ENCODE measurements at places on chromosomes 11 and 22. TPM values are rescaled to one million over a fixed set of nuclear protein-coding genes. Genes with fewer than 3 reads are reported as not detected.

DNA sequence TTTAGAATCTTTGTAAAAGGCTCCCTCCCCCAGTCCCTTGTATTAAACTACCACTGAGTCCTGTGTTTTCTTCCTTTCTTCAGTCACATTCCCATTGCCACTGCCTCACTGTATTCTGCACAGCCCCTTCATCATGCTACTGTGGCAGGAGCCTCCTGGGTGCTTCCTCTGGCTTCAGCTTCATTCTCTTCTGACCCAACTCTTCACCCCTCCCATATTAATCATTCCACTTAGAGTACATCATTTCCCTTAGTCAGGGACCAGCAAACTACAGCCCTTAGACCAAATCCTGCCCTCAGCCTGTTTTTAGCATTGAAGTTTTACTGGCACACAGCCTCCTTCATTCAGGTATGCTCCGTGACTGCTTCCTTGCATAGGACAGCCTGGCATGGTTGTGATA, 127.7 kb upstream of the MTNR1B start:
- no peak for DNase-seq

GRCh38 chr11:43936076-43936475, 6.4 kb upstream of the C11orf96 start:
- no peak for DNase-seq

DNA sequence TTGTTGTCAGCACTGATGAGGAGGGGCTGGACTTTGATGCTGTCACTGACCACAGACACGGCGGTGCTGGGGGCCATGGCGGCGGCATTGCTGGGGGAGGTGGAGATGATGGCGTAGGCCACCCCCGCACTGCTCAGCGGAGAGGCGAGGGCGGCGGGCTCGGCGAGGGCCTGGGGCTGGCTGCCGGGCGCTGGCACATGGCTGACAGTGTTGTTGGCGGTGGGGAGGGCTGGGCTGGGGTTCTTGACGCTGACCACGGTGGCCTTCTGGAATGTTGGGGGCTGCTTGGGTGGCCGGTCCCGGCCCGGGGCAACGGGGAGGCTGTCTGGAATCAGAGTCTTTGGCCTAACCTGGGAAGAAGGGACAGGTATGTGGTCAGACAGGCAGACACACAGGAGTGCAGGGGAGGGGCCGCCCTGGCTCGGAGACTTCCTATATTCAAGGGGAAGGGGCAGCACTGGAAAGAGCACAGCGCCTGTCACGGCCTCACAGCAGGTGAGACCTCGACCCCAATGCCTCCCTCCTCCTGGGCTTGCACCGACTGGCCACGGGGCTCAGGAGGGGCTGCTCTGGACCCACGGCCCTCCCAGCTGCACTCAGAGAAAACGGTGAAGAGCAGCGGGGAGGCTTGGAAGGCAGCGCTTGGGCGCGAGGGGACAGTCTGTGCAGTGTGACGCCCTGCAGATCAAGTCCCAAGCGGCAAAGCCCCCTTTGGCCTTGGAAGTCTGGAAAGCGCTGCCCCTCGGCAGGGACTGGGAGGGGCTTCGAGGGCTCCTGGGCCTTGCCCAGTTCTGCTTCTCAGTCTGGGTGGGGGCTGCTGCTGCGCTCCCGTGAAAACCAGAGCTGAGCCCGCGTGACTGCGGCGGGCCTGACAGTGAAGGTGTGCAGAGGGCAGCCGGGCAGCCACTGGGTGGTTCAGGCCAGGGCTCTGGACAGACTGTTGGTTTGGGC, 93.2 kb downstream of the PHF21B start:
- DNase-seq, result no peak

DNA sequence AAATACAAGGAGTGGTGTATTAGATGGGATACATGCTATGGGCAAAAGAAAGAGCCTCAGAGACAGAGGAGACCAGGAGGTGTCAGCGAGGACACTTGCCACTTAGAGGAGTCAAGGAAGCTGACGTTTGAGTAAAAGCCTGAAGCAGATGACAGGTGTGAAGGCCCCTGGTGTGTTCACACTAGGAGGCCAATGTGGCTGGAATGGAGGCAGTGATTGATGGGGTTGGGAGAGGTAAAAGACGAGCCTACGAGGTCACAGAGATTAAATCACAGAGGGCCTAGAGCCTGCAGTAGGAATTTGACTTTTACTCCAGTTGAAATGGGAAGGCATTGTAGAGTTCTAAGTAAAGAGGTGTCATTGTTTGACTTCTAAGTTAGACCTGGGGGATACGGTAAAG, 12.0 kb upstream of the GDPD5 start:
- DNase-seq, result no peak

DNA sequence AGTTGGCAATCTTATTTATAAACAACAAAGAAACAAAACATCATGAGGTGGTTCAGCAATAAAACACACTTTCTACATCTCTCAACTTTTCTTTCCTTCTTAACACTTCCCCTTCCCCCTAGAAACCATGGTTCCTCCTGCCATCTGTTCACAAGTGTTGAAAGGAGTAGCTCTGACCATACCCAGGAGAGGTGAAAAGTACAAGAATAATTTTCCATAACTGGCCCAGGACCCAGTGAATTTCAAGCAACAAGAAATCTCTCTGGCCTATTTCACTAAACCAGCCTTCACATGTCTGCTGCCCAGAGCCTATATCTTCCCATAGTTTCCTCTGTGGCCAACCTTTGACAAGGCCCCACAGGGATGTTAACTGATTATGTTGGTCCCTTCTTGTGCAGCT, 98.2 kb upstream of the CEP126 start:
- DNase-seq, result no peak

DNA sequence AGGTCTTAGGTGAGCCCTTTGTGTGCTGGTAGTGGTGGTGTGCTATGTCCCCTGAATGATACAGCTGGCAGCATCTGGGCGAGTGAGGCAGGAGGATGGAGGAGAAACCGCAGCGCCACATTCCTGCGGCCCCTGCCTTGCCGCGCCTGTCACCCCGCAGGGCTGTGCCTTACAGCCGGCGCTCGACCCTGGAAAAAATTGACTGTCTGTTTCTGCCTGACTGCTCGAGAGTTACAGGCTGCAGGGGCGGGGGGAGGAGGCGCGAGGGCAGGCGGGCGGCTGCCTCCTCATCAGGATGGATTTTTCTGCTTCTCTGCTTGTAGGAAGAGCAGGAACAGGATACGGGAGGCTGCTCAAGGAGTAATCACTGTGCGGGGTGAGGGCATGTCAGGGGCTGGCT, 443.4 kb downstream of the MIAT start:
- DNase-seq, result no peak

Gene MMP11
- polyA plus RNA-seq, result 6.9 TPM

GRCh38 chr11:61911701-61912529, 5.5 kb downstream of the RAB3IL1 start:
- no peak for DNase-seq

- DNase-seq, result no peak
Observed at GRCh38 chr11:128726458-128727139, 32.7 kb downstream of the FLI1 start.

Gene TCIRG1
- polyA plus RNA-seq, result 19.9 TPM

- DNase-seq, result no peak
Observed at GRCh38 chr22:30327864-30328345, 1.2 kb upstream of the TBC1D10A start.

Gene CRYBA4
- not detected for polyA plus RNA-seq

Gene MRGPRF
- polyA plus RNA-seq, result 12.0 TPM

Gene ACR
- 0.70 TPM for polyA plus RNA-seq

- peak; percentile 3 for DNase-seq
Observed at GRCh38 chr11:129040934-129041333, 98.3 kb upstream of the TP53AIP1 start.

GRCh38 chr22:32342977-32343376, 14.7 kb upstream of the RFPL3 start:
- DNase-seq, result no peak

- DNase-seq, result peak; percentile 77
Observed at GRCh38 chr11:126426820-126427749, 71.6 kb downstream of the ST3GAL4 start.

Gene PHOX2A
- 1.8 TPM for polyA plus RNA-seq

Gene C11orf86
- 0.29 TPM for polyA plus RNA-seq

Gene APOBEC3B
- 2.6 TPM for polyA plus RNA-seq

- DNase-seq, result no peak
Observed at GRCh38 chr11:26234451-26234850, 97.5 kb upstream of the ANO3 start.

DNA sequence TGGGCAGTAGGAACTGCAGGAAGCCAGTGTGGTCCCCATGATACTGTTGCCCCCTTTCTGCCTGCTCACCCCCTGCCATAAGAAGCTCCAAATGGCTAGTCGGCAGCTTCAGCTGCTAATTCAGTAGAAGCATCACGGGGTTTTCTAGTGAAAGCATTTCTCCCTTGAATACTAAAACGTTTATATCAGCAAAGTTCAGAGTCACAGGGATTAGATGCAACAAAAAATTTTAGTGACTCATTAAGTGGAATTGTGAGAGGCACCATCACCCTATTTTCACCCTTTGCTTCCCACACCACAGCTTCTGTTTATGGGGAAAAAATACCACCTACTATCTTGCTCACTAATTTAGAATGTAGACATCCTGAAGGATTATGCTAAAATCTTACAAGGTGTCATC, 25.2 kb downstream of the RAB39A start:
- DNase-seq, result no peak

Gene PANX2
- polyA plus RNA-seq, result 21.6 TPM

DNA sequence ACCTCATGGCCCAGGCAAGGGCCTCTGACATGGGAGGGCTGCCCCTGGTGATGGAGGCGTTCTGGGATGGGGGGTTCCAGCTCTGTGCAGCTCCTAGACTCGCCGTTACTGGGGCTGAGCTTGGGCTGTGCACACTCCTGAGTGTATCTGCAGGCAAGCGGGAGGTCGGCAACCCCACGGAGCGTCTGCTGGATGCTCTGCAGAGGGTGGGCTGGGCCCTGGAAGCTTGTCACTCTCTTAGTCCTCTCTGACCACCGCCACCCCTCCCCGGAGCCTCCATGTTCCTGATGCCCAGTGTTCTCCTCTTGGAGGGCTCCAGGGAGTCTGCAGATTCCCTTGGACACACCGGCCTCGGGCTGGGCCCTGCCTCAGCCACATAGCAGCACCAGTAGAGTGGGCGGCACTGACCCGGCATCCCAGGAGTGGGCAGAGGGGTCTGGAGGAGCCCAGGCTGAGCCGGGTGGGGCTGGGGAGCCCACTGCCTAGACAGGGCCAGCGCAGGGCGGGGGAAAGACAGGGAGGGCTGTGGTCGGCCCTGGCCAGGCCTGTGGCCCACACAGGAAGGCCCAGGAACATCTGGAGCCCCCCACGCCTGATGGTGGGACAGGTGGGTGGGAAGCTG, 20.6 kb upstream of the MUC5B start:
- no peak for DNase-seq

DNA sequence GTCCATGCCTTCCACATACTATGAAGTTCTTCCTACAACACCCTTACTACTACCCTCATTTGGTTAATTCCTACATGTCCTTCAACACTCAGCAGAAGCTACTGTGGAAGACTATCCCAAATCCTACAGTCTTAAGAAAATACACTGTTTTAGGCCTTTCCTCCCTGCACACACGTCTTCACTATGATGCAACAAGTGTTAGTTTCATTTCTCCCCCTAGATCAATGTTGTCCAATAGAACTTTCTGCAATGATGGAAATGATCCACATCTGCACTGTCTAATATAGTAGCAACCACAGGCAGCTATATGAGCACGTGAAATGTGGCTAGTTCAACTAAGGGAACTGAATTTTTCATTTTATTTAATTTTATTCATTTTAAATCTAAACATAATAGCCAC, 46.7 kb upstream of the CCDC34 start:
- DNase-seq, result no peak

Gene B3GAT1
- 142 TPM for polyA plus RNA-seq

DNA sequence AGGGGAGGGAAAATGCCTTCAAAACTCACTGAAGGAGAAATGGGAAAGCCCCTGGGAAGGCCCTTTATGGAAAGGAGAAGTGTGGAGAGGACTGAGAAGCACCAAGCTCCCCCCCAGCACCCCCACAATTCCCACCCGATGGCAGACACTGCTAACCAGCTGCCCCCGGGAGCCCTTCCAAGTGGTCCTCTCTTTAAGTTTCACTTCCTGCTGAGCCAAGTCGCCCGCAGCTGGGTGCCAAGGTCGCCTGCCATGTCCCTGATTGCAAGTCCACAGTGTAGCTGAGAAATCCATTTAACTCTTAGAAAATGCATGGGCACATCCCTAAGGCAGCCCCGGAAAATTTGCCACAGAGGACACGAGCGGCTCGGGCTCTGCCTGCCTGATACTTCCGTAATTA, 68.2 kb downstream of the GALNT18 start:
- no peak for DNase-seq

- DNase-seq, result no peak
Observed at GRCh38 chr11:16783321-16783801, 44.9 kb downstream of the C11orf58 start.

DNA sequence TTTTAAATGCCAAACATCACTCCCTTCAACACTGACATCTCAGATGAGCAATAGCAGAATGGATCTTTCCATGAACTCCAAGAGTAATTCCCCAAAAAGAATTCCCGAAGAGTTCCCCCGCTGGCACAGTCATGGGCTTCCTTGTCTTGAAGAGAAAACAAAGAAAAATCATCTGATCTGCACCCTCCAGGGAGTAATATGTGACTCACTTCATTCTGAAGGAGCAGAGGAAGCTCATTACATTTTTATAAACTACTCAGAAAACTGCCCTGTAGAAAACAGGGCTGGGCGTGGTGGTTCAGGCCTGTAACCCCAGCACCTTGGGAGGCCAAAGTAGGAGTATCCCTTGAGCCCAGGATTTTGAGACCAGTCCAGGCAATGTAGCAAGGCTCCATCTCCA, 35.7 kb downstream of the CELSR1 start:
- peak; percentile 36 for DNase-seq

DNA sequence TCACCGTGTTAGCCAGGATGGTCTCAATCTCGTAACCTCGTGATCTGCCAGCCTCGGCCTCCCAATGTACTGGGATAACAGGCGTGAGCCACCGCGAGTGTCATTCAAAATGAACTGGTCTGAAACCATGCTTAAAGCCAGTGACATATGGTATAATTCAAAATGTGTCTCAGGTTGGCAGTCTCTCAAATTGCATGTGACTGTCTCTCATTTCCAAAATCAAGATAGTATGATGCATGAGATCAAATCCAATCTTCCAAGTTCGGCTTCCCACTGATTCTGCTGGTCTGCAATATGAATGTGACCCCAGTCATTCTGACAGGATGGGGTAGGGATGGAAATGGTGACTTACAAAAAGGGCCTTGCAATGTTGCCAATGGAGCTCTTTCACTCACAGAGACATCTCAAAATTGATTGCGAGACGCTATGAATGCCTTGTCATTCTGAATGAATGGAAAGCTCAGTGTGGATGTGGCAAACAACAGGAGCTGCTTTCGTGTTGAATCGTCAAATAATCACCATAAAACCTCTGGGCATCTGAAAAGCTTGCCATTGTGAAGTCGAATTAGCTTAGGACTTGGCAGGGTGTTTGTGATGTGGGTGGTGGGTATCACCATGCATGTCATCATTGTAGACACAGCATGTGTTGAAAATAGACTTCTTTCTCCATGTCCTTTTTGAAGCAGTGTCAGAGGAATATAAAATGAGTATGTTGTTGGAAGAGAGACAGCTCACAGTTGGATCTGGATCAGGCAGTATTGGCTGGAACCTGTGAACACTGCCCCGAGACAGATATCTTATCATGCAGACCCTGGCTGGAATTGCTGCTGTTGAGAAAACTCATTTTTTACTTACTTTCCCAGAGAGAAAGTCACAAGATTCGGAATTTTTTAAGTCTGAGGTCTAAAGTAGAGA, 12.2 kb downstream of the SLN start:
- peak; percentile 83 for DNase-seq

Gene APOL1
- 1.7 TPM for polyA plus RNA-seq
